Mesothelial cell of epicardium (in vitro differentiated cells): ENCODE measurements at places on chromosomes 4 and X.

- DNase-seq, result no peak
These were observed 1157.4 kb downstream of the FAM133A start for GRCh38 chrX:94831364-94831763.

- DNase-seq, result no peak
These were observed 28.1 kb upstream of the RASGEF1B start for GRCh38 chr4:81499840-81500239.

GRCh38 chr4:29320947-29321620, 1399.1 kb upstream of the PCDH7 start:
- no peak for DNase-seq

- no peak for DNase-seq
These were observed 2.7 kb downstream of the FOXO4 start for GRCh38 chrX:71098302-71098701.

- no peak for DNase-seq
These were observed 32.0 kb downstream of the HAND2 start for GRCh38 chr4:173498023-173498422.

GRCh38 chr4:52748432-52748831, 2.8 kb downstream of the ERVMER34-1 start:
- no peak for DNase-seq

GRCh38 chr4:76753814-76754213, 144.1 kb downstream of the SOWAHB start:
- no peak for DNase-seq

- DNase-seq, result no peak
These were observed 143.7 kb upstream of the PABPC4L start for GRCh38 chr4:134345244-134345643.

DNA sequence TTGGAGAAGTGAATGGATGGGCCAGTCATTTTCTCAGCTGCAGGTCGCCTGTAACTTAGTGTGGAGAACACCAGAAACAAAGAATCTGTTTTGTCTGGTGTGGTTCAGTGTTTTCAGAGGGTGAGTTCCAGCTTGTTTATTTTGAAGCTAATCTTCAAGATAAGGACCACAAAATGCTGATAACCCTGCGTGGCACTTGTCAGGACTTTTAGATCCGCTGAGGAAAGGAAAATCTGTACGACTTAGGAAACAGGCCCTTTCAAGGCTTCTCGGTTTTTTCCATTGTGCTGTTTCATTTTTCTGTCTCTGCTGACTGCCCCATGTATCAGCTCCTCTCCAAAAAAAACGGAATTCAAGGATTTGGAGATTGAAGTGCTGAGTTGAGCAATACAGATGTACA, 8.7 kb upstream of the ANAPC4 start:
- no peak for DNase-seq

DNA sequence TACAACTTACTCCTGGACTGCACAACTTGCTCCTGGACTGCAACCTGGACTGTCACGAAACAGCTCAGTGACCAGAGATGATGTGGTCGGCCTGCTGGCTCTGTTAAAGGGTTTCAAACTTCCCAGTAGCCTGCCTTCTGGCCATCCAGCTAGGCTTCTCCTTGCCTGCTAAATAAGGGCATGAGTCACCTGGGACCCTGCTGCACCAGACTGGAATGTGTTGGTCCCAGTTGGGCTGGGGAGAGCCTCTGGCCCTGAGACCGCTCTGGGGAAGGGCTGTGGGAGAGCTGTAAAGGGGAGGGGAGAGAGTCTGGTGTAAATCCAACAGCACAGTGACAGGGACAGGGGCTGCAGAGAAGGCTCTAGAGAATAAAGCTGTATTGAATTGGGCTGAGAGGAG, 165.8 kb downstream of the VSIG4 start:
- DNase-seq, result no peak

DNA sequence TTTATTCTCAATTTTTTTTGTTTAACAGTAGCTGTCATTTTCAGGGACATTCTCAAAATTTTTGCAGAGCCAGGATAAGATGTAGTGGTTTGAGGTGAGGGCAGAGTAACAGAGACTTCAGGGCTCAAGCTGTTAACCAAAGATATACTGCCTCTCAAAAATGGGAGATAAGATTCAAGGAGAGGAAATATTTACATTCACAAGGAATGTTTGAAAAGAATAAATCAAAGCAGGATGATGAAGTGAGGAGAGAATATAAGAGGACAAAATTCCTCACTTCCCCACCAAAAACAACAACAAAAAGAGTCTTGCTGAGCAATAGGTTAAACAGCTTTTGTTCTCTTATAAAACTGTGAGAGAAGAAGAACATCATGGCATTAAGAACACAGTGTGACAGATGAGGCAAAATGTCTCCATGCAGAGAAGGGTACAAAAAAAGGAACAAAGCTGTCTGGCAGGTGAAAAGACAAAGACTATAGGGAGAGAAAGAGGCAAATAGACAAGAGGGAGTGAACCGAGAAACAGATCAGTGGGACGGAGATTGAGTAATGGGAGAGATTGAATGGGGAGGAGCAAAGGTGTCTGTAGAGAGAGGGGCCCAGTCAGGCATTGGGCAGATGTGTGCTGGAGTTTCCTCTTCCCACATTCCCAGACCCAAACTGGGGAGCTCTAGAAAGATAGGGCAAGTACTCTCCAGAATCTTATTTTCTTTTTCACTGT, 106.1 kb upstream of the TMEM150C start:
- no peak for DNase-seq
